ENCODE measurements at places on chromosomes 5 and 9. TPM values are rescaled to one million over a fixed set of nuclear protein-coding genes. Genes with fewer than 3 reads are reported as not detected.
A peak's percentile ranks its signal among the peaks of the same experiment; 100 is the strongest.

DNA sequence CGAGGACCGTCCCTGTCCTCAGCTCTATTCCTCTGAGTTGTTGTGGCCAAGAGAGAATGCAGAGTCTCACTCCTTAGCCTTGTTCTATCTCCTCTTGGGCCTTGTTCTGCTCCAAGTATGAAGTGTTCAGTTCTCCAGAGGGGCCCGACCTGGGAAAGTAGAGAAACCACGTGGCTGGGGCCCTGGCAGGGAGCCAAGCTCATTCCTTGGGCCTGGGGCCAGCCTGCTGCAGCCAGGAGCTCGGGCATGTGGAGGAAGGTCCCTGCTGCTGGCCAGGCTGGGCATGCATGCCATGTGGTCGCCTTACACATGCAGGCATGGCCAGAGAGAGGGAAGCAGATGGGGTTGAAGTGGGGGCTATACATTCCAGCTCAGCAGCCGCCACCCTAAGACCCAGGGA is 60.7 kb downstream of the COL27A1 start:
- H3K27ac ChIP-seq = peak overlapping the region; percentile 33
- H3K4me1 ChIP-seq = peaks cover 42% of the 10 kb centered on the region
- H3K27me3 ChIP-seq = no peaks in the 10 kb centered on the region
- peaks cover 6% of the 10 kb centered on the region for H3K36me3 ChIP-seq
- H3K4me3 ChIP-seq = no peak overlapping the region

The LECT2 gene
- total RNA-seq = not detected

The ZNF474 gene
- total RNA-seq = 0.56 TPM

GRCh38 chr9:129225490-129225778 is 47.4 kb upstream of the IER5L start:
- H3K27me3 ChIP-seq = no peaks in the 10 kb centered on the region
- DNase-seq = no peak
- no peak overlapping the region for H3K27ac ChIP-seq
- H3K4me1 ChIP-seq = peaks cover 3% of the 10 kb centered on the region
- no peak overlapping the region for H3K4me3 ChIP-seq

DNA sequence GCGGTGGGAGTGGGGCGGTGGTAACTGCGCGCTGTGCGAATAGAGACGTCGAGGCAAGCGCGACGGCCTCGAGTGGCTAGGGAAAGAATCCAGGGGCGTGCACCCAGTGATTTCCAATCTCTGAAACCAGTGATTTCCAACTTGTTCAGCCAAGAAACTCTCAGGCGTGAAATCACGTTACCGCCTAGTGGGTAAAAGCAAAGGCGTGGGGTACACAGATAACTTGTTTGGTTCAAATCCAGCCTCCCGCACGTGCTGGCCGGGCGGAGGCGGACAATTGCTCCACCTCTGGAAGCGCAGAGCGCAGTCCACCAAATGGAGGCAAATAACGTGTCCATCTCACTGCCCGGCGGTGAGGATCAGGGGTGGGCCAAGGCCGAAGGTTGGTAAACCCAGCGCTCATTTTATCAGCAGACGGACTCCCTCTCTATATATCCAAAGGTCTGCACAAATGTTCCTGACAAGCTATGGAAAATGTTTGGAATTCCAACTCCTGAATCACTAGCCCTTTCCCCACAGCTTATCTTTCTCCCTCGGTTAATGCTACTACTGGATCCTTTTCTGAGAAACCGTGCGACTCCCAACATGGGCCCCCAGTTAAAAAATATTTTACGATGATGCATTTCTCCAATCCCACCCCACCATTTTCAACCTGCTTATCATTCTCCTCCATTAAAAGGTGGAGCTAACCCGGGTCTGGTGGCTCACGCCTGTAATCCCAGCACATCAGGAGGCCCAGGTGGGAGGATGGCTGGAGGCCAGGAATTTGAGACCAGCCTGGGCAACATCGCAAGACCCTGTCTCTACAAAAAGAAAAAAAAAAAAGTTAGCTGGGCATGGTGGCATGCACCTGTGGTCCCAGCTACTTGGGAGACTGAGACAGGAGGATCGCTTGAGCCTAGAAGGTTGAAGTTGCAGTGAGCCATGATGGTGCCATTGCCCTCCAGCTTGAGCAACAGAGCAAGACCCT is 950 bp upstream of the FNBP1 start:
- H3K4me1 ChIP-seq = no peaks in the 10 kb centered on the region
- no peaks in the 10 kb centered on the region for H3K36me3 ChIP-seq
- peak overlapping the region; percentile 68 for H3K4me3 ChIP-seq
- peak overlapping the region; percentile 83 for H3K27ac ChIP-seq
- peak; percentile 46 for DNase-seq

GRCh38 chr5:68219161-68219816 is 3.7 kb downstream of the PIK3R1 start:
- H3K4me3 ChIP-seq = no peak overlapping the region
- H3K27ac ChIP-seq = no peak overlapping the region
- no peaks in the 10 kb centered on the region for H3K27me3 ChIP-seq
- H3K4me1 ChIP-seq = peaks cover 2% of the 10 kb centered on the region
- no peaks in the 10 kb centered on the region for H3K36me3 ChIP-seq

The CHMP5 gene
- total RNA-seq = 70.6 TPM

DNA sequence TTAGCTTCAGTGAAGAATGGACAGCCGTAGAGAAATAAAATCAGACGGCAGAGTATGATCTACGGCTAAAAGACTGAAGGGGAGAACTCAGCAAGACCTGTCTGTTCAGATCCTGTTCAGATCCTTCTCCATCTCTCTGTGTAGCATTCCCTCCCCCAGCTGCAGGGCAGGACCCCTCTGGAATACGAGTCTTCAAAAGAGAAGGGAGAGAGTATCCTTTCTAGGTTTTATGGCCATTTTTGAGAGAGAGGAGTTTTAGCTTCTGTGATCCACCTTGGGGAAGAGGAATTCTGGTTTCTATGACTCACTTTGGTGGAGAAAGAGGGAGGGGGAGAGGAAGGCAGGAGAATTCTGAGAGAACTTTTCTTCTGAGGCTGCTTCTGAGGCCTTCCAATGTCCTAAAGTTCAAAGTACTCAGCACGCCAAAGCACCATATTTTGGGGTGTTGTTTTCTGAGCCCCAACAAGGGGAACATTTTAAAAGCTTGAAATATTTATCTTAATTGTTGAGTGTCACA is 194.4 kb upstream of the TLE4 start:
- no peak overlapping the region for H3K27ac ChIP-seq
- H3K4me3 ChIP-seq = no peak overlapping the region
- H3K36me3 ChIP-seq = no peaks in the 10 kb centered on the region
- H3K27me3 ChIP-seq = no peaks in the 10 kb centered on the region

DNA sequence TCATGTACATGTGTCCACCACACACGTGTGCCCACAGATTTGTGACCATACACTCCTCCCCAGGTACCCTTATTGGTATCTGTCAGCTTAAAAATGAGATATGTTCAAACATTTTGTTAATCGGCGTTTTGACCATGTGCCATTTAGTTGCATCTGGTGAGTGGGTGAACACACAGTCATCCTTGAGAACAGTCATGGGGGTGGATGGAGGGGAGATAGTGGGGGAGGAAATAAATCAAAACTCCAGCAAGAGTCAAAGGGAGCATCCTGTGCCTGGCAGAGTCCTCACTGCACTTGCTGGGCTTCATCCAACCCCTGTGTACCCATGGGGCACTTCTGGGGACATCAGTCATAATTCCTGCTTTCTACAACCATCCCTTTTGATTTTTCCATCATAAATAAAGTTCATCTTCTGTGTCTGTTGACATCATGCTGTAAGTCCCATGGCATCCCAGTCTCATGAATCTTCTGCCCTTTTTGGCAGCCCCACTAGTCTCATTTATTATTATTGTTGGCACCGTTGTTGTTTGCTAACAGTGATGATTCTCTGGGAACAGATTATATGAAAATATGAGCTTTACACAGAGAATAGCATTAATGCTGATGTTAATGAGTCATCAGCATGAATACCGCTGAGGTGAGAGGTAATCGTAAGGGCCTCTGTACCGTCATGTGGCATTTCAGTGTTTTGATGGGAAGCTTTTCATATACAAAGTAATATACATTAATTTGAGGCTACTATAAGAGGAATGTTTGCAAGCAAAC is 24.4 kb upstream of the CLK4 start:
- no peaks in the 10 kb centered on the region for H3K4me1 ChIP-seq
- no peaks in the 10 kb centered on the region for H3K36me3 ChIP-seq
- no peaks in the 10 kb centered on the region for H3K27me3 ChIP-seq
- H3K4me3 ChIP-seq = no peak overlapping the region
- no peak overlapping the region for H3K27ac ChIP-seq
- DNase-seq = peak; percentile 21

GRCh38 chr5:141778206-141778605 is 96.2 kb upstream of the ARAP3 start:
- peaks cover 35% of the 10 kb centered on the region for H3K27me3 ChIP-seq
- H3K4me3 ChIP-seq = no peak overlapping the region
- H3K27ac ChIP-seq = no peak overlapping the region
- H3K4me1 ChIP-seq = no peaks in the 10 kb centered on the region
- DNase-seq = peak; percentile 86
- no peaks in the 10 kb centered on the region for H3K36me3 ChIP-seq

DNA sequence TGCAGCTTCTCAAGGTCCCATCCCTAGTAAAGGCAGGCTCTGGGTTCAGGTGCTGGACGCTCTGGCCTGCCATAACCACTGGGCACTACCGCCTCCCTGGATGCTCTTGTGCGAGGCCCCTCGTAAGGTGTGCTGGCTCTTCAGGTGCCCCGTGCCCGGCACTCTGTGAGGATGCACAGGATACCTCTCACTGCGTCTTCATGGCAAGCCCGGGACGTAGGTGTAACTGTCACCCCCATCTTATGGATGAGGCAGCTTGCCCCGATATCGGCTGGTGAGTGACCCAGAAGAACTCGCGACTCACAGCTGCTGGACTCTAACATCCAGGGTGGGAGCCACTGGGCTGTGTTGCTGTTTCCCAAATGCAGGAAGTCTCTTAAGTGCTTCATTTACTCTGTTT is 79.0 kb downstream of the GTF3C4 start:
- no peak overlapping the region for H3K27ac ChIP-seq
- DNase-seq = no peak
- H3K27me3 ChIP-seq = peaks cover 42% of the 10 kb centered on the region
- no peaks in the 10 kb centered on the region for H3K4me1 ChIP-seq

DNA sequence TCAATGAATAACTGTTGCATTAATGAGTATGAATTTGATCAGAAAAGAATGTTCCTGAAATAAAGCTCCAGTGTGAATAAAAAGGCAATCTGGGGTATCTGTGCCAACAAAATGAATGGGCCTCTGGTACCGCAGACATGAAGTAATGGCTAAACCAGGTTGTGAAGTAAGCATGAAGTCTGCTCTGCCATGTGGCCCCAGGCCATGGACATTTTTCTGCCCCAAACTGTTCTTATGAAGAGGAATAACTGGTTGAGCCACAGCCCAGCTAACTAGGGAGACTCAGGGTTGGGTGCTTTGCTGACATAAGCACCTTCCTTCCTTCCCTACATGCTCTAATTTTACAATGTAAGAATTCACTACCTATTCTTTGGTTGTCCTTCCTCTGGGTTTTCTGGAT is 147.4 kb upstream of the LRRTM2 start:
- H3K4me3 ChIP-seq = no peak overlapping the region
- H3K4me1 ChIP-seq = no peaks in the 10 kb centered on the region
- peaks cover 11% of the 10 kb centered on the region for H3K36me3 ChIP-seq
- H3K27me3 ChIP-seq = no peaks in the 10 kb centered on the region
- no peak overlapping the region for H3K27ac ChIP-seq
- DNase-seq = no peak

GRCh38 chr5:127589309-127590030 is 59.4 kb upstream of the CTXN3 start:
- H3K36me3 ChIP-seq = no peaks in the 10 kb centered on the region
- no peak overlapping the region for H3K4me3 ChIP-seq
- H3K4me1 ChIP-seq = no peaks in the 10 kb centered on the region

DNA sequence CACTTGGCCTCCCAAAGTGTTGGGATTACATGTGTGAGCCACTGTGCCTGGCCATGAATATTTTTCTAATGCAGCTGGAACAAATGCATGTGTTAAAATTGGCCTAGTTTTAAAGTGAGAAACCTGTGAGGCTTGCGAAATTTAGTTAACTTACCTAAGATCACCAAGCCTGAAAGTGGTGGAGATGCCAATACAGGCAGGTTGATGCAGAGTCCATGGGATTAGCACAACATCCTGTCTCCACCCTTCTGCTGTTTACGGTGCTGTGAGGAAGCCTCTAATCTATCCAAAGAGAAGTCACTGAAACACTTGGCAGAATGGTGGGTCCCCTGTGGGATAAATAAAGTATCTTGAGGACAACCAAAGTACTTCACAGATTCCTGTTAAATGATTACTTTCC is 98.2 kb downstream of the PCSK5 start:
- no peak overlapping the region for H3K4me3 ChIP-seq
- no peak for DNase-seq
- H3K4me1 ChIP-seq = no peaks in the 10 kb centered on the region

The TBC1D2 gene
- total RNA-seq = 35.6 TPM

DNA sequence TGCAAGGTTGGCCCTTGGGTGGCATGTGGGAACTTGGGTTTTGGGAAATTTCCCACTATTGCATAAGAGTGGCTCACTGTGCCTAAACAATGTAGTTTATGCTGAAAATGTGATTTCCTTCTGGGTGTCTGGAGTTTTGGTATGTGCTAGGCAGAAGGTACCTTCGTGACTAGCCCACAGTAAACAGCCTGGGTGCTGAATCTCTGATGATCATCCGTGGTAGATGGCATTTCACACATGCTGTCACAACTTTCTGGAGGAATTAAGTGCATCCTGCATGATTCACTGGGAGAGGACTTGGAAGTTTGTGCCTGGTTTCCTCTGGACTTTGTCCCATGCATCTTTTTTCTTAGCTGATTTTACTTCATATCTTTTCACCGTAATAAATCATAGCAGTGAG is 64.5 kb downstream of the LNPEP start:
- H3K36me3 ChIP-seq = no peaks in the 10 kb centered on the region
- H3K27me3 ChIP-seq = no peaks in the 10 kb centered on the region
- no peak for DNase-seq

GRCh38 chr9:26034786-26035185 is 356.5 kb upstream of the TUSC1 start:
- no peak overlapping the region for H3K27ac ChIP-seq
- no peaks in the 10 kb centered on the region for H3K27me3 ChIP-seq
- DNase-seq = peak; percentile 4
- no peaks in the 10 kb centered on the region for H3K4me1 ChIP-seq

GRCh38 chr9:24479361-24480059 is 66.2 kb downstream of the IZUMO3 start:
- H3K4me3 ChIP-seq = no peak overlapping the region
- no peaks in the 10 kb centered on the region for H3K36me3 ChIP-seq
- DNase-seq = no peak
- H3K27ac ChIP-seq = no peak overlapping the region

GRCh38 chr5:1807451-1808185 is 6.4 kb downstream of the NDUFS6 start:
- no peaks in the 10 kb centered on the region for H3K27me3 ChIP-seq
- H3K27ac ChIP-seq = no peak overlapping the region
- no peak overlapping the region for H3K4me3 ChIP-seq
- H3K36me3 ChIP-seq = peaks cover 66% of the 10 kb centered on the region
- DNase-seq = no peak

The TTF1 gene
- 6.5 TPM for total RNA-seq

The ORM2 gene
- not detected for total RNA-seq
